ENCODE measurements at places on chromosomes 12 and 14. TPM values are rescaled to one million over a fixed set of nuclear protein-coding genes. Genes with fewer than 3 reads are reported as not detected.

- DNase-seq = no peak
Measured at GRCh38 chr14:76090616-76091391, 60.9 kb upstream of the GPATCH2L start.

DNA sequence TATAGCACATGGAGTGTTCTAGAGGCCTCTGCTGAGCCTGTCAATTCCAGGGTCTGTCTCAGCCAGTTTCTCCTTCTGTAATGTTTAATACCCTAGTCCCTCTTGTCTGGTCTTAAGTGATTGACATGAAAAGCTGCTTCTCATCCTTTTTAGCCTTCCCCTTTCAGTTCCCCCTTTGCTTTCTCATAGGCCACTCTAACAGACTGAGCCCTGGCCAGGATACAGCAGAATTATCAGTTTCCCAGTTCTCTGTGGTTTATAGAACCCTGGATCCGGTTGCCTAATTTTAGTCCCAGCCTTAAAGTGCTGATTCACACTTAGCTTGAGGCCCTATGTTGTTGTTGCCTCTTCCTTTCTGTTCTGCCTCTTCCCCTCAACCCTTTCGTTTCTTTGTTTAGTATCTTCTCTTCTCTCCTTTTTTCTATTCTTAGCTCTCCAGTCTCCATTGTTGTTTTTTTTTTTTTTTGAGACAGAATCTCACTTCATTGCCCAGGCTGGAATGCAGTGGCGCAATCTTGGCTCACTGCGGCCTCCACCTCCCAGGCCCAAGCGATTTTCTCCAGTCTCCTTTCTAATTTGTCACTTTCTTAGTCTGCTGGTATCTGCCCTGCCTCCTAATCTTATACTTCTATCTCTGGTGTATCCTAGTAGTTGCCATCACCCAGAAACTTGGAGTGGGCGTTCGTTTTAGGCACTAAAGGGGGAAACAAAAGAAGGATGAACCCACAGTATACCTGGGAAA is 2.9 kb upstream of the BIN2 start:
- no peak for DNase-seq

- no peak for DNase-seq
Measured at GRCh38 chr12:75939016-75939642, 92.4 kb downstream of the PHLDA1 start.

GRCh38 chr14:106346084-106346483 is 819.7 kb downstream of the TMEM121 start:
- DNase-seq = no peak

The CLEC4A gene
- total RNA-seq = 21.1 TPM

DNA sequence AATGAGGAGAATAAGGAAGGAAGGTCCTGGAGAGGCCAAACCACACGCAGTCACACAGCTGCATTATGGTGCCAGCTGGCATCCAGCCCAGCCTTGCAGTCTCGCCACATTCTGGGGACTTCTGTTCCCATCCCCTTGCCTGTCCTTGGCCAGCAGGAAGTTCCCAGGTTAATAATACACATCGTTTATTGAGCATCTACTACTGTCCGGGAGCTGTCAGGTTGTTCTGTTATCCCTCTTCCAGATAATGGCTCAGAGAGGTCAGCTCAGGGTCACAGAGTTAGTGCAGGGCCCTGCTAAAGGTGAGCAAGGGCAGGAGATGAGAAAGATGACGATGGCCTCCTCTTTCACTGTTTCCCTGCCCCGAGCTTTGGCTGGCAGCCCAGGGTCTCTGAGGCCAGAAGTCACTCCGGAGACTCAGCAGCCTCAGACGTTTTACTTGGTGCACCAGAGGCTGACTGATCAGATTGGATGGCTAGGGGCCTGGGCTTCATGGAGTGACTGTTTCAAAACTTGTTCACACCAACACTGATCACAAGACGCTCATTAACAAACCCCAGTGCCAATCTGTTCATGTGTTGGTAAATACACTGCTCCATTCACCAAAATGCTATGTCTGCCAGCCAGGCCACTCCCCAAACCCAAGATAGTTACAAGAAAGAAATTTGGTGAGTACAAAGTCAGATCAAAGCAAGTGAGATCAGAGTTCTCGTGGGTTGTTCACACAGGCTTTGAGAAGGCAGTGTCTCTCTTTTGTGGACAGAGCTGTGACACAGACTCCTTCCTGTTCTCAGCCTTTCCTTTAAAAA is 79.2 kb downstream of the B4GALNT3 start:
- DNase-seq = peak; percentile 48

The OR6C74 gene
- not detected for total RNA-seq

The GPX2 gene
- 0.82 TPM for total RNA-seq

GRCh38 chr12:34396861-34397590 is 374.7 kb downstream of the ALG10 start:
- DNase-seq = peak; percentile 15

- no peak for DNase-seq
Measured at GRCh38 chr12:75658901-75659823, 147.8 kb upstream of the KRR1 start.

DNA sequence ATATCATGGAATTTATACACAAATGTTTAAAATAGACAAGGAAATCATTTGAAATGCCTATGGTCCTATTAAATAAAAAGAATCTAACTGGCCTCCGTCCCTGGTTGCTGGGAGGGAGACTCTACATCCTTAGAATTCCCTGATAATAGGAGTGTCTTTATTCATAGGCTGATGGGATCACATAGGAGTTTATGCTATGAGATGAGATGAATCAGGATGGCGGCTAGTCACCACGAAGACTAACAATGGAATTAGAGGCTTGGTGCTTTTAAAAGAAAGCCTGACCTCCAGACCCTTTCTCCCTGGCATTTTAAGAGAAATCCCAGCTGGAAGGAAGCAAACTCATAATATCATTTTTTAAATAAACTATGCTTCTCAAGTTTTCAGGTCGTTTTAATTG is 69.7 kb downstream of the SEC23A start:
- no peak for DNase-seq

- no peak for DNase-seq
Measured at GRCh38 chr12:50265770-50266524, 17.4 kb downstream of the LIMA1 start.

GRCh38 chr14:28596391-28596790 is 170.2 kb upstream of the FOXG1 start:
- DNase-seq = no peak

The PZP gene
- total RNA-seq = 1.4 TPM

All from left lung (tissue), 14 donors.